ENCODE measurements at places on chromosomes 3 and 15. TPM values are rescaled to one million over a fixed set of nuclear protein-coding genes. Genes with fewer than 3 reads are reported as not detected.

- DNase-seq, result no peak
These were observed 52.8 kb downstream of the RGMA start for GRCh38 chr15:93035953-93036810.

DNA sequence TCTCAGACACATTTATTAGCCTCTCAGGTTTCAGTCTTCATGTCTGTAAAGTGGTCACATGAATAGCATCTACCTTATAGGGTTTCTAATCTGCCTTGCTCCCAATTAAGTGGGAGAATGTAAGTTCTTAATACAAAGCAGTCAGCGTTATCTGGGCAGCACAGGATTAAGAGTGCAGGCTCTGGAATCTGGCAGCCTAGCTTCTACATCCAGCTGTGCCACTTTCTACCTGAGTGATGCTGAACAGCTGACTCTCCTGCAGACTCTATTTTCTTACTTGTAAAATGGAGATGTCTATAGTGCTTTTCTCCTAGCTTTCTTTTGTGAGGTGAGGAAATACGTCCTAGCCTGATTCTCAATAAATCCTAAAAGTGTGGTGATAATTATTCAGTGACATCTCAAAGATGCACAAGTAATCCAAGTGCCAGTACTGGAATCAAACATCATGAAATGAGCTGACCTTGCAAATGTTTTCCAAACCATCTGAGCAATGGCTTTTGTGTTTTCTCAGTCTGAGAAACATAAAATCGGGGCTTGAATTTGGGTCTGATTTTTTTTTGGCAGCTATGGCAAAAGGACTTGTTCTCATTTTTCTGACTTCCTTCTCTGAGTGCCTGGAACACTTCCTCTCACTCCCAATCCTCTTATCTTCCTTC, 232.2 kb upstream of the FEZF2 start:
- no peak for DNase-seq

DNA sequence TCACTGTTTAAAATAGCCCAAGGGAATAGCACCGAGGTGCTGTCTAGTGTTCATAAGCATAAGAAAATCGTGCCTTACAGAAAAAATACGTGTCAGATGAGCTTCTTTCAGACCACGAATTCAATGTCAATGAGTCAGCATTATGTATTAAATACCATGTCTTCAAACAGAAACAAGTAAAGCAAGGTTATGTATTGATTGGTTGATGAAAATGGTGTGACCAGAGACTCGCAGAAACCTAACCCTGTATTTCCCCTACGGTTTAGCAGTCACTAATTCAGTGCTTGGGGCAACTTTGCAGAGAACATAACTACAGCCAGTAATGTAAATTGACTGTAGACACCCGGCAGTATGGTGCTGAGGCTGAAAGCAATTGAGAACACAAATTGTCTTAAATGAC, 307.7 kb downstream of the IL5RA start:
- DNase-seq, result no peak

GRCh38 chr3:36895496-36896409, 49.1 kb downstream of the TRANK1 start:
- no peak for DNase-seq

DNA sequence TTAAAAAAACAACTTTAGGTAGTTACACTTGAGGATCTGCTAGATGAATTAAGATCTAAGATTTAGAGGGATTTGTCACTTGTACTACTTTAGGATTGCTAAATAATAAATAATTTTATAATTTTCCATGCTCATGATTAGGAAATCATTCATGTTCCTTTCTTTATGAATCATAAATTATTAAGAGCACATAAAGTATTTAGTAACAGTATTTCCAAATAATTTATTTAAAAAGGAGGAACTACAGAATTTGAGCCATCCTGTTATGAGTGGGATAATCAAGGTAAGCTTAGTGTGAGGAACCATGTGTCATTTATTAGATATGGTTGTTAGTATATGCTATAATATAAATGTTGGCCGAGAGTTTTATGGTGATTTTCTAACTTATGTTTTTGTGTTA, 37.5 kb upstream of the C3orf38 start:
- no peak for DNase-seq

DNA sequence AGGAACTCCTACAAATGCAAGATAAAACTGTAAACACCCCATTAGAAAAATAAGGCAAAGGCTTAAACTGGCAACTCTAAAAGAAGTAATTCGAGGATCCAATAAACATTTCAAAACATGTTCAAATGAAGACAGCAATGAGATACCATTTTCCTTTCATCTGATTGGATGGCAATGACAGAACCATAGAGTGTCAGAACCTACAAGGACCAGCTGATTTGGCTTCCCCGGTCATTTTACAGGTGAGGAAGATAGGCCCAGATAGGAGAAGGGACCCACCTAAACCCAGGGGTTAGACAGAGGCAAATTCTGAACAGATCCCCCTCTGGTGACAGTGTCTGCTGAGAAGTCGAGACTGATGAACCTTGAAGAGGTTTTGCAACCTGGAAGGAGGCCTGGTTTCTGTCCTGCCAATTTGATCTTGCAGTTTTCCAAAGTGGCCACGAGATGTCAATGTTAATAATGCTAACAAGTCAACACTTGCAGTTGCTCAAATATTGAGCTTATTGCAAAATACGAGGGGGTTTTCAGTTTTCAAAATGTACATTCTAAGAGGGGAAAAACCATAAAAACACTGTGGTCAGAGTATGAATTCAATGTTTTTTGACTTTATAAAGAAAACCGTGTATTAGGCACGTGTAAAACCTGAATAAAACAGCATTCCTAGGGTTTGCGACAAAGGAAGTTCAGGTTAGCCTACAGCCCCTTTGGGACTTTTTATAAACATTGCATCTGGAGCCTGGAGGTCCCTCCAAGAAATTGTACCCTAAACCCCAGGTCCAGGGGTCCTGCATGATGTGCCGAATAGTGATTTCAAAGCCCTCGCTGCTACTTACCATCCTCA, 21.5 kb downstream of the CFAP161 start:
- DNase-seq, result peak; percentile 46

GRCh38 chr15:52094811-52095584, 17.6 kb downstream of the BCL2L10 start:
- no peak for DNase-seq

DNA sequence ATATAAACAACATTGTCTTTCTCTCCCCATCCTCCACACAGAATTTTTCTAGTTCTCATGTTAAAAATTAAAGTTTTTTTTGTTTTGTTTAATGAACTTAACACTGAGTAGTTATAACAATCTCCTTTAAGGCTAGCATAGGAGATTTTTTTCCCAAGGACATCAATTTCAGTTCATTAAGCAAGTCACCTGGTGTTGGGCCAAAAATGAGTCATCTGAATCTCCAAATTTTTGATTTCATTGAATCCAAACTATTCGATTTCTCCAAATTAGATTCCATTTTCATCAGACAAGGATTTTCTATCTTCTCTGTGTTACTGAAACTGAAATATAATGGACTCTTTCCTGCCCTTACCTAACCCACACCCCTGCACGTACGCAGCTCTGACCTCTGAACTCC, 631.4 kb upstream of the MDFIC2 start:
- DNase-seq, result no peak

DNA sequence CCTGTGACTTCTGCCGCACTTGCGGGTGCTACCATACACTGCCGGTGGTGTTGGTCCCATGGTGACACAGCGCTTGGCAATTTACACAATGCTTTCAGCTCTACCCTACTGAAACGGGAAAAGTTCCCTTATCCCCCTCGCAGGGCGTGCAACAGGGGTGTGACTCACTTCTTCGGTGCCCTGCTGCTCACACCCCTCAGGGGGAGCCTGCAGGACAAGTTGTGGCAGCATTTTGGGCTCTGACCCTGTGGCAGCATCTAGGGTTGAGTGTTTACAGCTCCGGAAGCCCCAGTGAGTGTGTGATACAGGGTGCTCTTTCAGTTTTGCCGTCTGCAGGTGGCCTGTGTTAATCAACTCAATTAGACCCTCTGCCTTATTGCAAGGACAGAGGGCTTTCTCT, 324.7 kb upstream of the RGMA start:
- DNase-seq, result no peak

GRCh38 chr3:138327831-138328230, 1.8 kb downstream of the NME9 start:
- DNase-seq, result no peak

GRCh38 chr15:84598250-84598649, 2.6 kb upstream of the ZSCAN2 start:
- DNase-seq, result no peak

GRCh38 chr15:66066005-66066404, 187.5 kb downstream of the MEGF11 start:
- DNase-seq, result no peak

- peak; percentile 99 for DNase-seq
These were observed 1.1 kb upstream of the ZBTB38 start for GRCh38 chr3:141367038-141367730.

- DNase-seq, result peak; percentile 66
These were observed 1.2 kb downstream of the TWF2 start for GRCh38 chr3:52237657-52238172.

GRCh38 chr15:89770041-89770440, 6.1 kb upstream of the MESP2 start:
- no peak for DNase-seq

DNA sequence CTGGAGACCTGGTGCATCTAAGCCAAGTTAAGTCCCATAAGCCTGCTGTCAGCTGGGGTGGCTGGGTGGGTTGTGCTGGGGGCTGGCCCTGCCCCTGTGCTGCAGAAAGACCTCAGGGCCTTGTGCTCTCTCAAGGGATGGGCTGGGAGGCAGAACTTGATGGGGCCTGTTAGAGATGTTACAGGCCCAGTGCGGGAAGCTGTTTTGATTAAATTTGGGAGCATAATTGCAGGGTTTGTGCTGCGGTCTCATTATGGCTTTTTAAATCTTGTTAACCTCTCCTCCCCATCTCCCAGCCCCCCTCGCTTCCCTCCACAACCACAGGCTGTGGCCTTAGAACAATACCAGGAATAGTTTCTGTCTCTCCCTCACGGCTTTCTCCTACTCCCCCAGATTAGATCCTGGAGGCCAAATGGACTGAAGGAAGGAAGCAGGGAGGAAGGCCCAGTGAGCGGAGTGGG, 87.6 kb upstream of the TLE3 start:
- DNase-seq, result no peak

GRCh38 chr3:97074546-97074945, 260.2 kb downstream of the EPHA6 start:
- DNase-seq, result no peak

DNA sequence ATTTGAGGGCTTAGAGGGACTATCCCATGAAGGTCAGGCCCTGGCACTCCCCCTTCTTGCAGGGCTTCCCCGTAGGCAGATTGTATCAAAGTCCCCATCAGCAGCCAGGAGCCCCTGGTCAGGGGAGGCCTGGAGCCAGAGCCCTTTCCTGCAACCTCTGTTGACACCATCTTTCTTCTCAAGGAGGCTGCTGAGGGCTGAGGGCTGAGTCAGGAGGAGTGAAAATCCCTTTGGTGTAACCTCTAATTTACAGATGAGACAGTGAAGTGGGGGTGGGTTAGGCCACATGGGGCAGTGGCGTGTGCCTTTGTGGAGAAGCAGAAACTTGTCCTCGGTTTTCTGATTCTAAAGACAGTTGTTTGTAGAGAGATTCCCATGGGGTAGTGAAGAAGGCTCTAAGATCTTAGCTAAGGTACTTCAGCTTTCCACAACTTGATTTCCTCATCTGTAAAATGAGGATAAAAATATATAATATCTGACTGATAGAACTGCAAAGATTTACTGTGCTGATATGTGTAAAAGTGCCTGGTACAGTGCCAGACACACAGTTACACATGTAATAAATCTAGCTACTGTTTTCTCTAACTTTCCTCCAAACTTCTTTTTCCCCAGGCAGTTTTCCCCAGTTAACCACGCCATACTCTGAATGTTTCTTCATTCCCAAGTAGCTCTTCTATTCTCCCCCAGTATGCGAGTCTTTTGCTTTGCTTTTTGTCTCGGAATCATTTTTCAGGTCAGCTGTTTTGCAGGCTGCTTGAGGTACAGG, 249.4 kb upstream of the TPM1 start:
- DNase-seq, result no peak

DNA sequence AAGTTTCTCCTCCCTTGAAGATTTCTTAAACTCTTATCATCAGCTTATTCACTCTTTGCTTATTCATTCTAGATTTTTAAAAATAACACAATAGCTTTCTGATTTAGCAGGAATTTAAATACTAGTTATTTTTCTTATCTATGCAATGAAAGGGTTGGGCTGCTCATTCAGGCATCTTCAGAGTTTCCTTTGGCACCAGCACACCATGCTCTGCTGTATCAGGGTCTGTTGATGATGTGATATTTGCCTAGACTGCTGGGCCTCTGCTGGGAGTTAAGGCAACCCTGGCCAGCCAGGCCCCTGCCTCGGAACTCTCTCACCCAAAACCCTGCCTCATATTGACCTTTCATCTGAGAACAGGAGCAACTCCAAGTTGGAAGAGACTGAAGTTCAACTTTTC, 35.0 kb downstream of the DRD3 start:
- DNase-seq, result no peak

DNA sequence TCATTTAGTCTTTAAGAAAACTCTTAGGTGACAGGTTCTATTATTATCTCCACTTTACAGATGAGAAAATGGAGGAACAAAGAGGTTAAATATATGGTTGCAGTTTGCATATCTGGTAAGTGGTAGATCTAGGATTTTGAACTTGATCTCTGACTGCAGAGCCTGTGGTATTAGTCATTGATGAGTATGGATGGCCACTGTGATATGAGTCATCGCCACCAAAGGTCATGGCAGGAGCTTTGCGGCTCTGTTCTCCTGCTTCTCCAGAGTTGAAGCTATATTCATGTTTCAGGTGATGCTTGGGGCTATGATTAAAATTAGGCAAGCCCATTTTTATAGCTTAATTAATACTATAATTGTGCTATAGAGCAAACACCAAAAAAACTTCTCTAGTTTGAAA, 306.2 kb upstream of the DPPA4 start:
- DNase-seq, result no peak

DNA sequence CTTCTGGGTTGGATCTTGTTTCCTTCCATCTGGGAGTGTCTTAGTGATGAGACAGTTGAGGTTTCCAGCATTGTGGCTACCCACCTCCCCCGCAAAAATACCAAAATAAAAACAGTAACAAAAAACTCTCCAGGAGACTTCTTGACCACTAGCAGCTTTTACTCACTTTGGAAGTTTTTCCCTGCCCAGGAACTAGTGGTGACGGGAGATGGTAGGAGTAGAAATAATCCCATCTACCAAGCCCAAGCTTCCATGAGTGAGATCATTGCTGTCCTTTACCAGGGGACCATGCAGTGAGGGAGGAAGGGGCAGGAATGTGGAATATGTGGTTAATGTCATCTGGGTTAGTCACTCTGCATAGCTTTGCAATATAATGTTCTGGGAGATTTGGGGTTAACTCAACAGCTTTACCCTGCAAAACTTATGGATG, 187.7 kb downstream of the ITPR1 start:
- no peak for DNase-seq

DNA sequence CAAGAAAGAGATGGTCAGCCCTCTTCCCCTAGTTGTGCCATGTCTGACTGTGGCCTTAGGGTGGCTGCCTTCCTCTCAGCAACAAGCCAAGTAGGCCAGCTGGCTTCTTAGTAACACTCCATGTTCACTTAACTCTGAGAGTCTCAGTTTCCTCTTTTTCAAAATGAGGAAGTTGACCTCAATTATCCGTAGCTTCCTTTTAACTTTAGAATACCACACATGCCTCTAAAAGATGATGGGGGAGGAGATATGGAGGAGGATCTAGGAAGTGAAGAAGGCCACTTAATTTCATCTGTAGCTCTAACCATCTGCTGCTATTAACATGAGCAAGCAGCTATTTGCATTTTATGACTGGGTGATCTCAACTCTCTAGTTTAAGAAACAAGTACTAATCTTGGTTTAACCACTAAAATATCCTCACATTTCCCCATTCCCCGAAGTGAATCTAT, 32.9 kb downstream of the CD200R1L start:
- no peak for DNase-seq

Gene IVD
- 49.4 TPM for polyA plus RNA-seq

Gene KLHL6
- polyA plus RNA-seq, result not detected

Gene RFC4
- polyA plus RNA-seq, result 9.4 TPM

Gene TLR9
- polyA plus RNA-seq, result 0.05 TPM

Gene STRIT1
- polyA plus RNA-seq, result not detected

All from AG04450 (cell line).